GM03348 (cell line): ENCODE measurements at places on chromosomes 11 and 22.
A peak's percentile ranks its signal among the peaks of the same experiment; 100 is the strongest.

- no peak for DNase-seq
Measured at GRCh38 chr11:65032216-65032615, 5.0 kb downstream of the SNX15 start.

- no peak for DNase-seq
Measured at GRCh38 chr22:42939451-42939881, 75.5 kb downstream of the PACSIN2 start.

DNA sequence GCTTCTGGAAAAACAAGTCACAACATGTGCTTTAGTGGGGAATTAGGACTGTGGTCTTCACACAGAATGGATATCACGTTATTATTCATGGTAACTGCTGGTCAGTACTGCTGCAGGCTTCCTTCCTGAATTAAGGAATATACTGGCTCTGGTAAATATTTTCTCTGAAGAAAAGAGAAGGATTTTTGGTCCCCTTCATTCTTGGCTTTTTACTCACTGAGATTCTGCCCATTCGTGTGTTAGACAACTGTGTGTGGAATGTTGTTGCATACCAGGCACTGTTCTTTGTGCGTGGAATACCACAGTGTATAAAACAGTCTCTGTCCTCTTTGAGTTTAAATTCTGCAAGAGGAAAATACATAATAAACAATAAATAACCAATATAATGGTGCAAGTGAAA is 80.3 kb downstream of the ALX4 start:
- peak; percentile 52 for DNase-seq

DNA sequence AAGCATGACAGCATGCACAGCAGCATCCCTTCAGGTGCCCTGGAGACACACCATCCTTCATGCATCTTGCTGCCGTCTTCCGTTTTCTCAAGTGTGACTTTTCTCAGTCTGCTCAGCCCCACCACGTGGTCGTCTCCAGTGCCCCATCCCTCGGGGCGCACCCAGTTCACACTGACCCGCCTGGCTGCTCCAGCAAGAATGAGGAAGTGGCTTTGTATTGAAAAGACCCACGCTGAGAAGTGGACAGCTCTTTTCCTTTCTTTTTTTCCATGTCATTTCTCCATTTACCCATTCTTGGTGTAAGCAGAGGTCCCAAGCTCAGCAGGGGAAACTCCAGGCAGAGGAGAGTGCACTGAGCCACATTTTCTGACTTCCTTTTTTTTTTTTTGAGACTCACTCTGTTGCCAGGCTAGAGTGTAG is 14.5 kb downstream of the SERPINH1 start:
- peak; percentile 76 for DNase-seq

DNA sequence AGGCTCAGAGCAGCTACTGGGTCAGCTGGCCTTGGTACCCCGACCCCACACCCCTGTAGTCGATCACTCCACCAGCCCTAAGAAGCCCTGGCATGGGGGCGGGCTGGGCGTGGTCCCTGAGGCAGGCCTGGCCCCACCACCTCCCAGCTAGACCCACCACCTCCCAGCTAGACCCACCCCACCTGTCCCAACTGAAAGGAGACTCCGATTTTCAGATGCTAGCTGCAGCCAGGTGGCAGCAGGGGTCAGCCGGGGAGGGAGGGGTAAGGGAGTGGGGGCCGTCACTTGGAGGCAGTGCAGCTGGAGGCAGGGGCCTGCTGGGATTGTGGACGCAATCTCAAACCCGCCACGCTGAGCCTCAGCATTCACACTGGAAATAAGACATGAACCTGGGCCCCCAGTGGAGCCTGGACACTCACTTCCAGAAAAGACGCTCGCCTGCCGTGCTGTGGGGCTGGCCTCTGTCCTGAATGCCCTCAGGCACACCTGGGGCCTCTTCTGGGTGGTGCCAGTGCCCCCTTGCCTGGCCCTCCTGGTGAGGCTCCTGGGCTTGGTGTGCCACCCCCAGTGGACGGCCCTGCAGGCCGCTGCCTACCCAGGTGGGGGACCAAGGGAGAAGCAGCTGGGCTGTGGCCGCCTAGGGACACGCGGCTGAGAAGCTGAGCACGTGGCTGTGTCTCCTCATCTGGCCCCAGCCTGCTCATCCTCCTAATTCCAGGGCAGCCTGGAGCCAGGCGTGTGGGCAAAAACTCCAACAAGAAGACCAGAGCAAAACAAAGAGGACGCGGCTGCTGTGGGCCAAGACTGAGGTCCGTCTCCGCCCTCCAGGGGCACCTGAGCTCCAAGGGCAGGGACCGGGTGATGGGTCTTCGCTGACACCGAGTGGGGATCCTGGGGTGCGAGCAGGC is 26.7 kb downstream of the OSBPL5 start:
- no peak for DNase-seq

- DNase-seq: no peak
Measured at GRCh38 chr22:22993184-22993583, 77.1 kb upstream of the GNAZ start.

- no peak for DNase-seq
Measured at GRCh38 chr22:39395936-39396796, 3.4 kb upstream of the TAB1 start.

DNA sequence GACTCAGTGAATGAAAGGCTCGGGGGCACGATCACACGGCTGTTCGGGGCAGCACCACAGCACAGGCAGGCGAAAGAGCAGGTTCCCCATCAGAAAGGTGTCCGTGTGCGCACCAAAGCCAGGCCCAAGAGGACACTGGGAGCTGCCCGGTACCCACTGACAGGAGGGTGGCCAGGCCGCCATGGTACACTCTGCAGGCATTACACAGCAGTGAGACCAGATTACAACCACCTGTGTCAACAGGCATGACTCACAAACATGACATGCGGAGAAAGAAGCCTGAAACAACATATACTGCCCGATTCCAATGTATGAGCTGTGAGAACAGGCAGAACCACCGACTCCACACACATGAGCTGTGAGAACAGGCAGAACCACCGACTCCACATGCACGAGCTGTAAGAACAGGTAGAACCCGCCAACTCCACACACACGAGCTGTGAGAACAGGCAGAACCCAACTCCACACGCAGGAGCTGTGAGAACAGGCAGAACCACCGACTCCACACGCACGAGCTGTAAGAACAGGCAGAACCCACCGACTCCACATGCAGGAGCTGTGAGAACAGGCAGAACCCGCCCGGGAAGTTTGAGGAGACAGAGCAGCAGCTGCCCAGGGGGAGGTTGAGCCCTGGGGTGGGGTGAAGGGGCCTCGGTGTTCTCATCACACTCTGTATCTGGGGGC is 32.6 kb downstream of the KIAA0930 start:
- no peak for DNase-seq

DNA sequence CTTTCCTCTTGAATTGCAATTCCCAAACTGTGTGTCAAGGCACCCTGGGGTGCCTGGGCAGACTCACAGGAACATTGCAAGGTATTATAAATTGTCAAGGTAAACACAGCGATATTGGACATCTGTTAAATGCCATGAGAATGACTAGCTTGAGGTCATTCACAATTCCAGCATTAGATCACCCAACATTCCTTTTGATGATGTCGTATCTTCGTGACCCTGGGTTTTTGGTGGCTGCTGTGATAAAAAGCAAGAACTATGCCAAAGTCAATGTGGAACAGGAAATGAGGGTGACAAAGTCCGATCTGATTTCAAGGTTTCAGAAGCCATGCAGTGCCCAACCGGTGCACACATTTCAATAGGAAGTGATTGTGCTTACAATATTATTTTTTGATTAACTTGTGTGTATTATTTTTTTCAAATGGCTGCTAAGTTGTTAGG is 458.4 kb downstream of the MIAT start:
- DNase-seq: no peak

DNA sequence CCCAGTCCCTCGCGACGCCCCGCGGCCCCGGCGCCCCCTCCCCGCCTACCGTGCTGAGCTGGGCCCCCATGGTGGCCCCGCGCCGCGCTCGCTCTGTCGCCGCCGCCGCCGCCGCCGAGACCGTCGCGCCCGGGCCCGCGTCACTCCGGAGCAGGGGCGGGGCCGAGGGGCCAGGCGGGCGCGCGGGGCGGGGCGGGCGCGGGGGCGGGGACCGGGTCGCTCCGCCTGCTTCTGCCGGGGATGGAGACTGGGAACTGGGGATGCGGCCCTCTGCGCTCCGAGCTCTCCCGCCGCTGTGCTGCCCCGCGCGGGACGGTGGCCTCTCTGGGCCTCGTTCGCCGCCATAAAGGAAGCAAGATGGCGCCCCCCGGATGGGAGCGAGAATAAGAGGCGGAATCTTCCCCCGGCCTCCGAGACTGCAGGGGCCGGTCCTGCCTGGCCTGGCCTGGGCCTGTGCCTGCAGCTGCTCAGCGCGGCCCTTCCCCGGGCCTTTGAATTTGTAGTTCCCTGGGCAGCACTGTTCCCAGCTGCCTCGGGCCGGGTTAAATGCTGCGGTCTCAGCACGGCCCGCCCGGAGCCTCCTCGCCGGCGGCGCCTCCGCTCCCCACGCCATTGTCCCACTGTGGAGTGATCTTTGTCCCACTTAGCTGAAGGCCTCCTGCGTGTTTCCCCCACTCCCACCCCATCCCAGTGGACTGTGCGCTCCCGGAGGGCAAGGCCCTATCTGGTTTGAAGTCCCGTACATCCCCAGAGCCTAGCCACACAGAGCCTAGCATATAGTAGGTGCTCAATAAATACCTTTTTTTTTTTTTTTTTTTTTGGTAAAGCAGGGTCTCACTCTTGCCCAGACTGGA is at the start of gene CYB5R3:
CYB5R3 (minus strand) TSS at position 147 of the 854 bp plus-strand sequence; CDS start at position 70, 77 bp downstream.
- peak; percentile 98 for DNase-seq

DNA sequence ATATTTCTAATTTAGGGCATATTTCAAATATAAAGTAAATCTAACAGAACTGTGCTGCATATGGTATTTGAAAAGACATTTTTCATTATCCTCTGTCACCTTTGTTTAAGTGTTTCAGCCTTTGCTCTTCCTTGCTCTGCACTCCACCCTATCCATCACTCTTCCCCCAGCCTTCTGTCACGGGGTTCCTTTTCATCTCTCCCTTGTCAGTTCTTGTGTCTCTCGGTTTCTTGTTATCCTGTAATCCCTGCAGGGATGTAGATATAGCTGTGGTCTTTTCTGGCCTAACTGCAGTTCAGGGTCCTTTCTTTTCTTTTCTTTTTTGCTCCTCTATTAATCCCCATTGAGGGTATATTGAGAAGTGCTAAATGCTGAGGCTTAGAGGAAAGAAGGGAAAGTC is 261.9 kb downstream of the DCDC1 start:
- no peak for DNase-seq

- no peak for DNase-seq
Measured at GRCh38 chr22:31520051-31520450, 23.7 kb downstream of the SFI1 start.

DNA sequence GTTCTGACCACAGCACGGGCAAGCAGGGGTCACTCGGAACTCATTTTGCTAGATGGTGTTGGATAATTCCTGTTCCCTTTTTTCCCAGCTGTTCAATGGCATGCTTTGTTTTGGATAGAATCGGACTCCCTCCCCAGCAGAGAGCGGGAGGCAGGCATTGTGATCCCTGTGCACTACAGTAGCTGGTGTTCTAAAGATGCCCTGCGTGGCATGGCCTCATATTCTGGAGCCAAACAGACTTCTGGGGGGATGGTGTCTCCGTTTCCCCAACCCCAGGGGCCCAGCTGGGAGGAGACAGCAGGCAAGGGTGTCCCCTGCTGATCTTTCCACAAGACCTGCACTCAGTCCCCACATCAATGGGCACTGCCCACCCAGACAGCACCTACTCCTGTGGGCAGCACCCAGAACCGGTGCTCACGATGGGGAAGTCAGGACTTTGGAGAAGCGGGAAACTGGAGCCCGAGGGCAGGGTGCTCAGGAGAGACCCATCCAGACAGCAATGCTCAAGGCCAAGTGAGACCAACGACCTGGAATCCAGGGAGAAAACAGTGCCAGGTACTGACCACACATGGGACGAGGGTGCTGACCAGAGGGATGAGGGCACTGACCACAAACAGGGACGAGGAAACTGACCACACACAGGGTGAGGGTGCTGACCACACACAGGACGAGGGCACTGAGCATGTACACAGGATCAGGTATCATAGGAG is 934.9 kb downstream of the BRD1 start:
- DNase-seq: no peak
